ENCODE measurements at places on chromosomes 6 and 20.

GRCh38 chr6:114997813-114998292 is 655.0 kb upstream of the HS3ST5 start:
- DNase-seq, result no peak

DNA sequence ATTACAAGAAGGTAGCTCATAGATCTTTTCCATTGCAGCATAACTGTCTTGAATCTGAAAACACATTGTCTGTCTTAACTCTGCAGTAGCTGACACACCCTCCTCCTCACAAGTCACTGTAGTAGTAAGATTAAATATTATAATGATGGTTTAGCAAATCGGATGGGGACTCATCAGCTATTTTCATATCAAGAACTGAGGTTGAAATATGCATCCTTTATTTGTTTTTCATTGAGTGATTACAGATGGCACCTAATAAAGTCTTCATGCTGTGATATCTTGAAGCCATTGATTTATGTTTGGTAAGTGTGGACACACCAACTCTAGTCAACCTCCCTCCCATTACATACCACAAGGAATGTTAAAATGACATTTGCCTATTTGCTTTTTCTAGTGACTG is 267.4 kb upstream of the TAB2 start:
- no peak for DNase-seq

- no peak for DNase-seq
These were observed 51.6 kb upstream of the FAM184A start for GRCh38 chr6:119129968-119130484.

DNA sequence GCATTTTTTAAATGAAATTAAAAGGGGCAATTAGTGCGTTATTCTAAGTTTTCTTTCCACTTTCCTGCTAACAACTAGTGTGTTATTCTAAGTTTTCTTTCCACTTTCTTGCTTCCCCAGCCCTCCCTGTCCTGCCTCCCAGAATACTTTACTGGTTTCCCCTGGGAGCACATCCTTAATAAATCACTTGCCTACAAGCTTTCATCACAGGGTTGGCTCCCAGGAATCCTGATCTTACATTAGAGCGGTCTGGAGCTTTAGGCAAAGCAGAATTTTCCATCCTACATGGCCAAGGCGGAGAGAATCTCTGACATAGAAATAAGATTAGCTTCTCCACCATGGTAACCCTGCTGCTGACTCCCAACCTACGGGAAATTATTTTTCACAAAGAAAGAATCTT is 150.4 kb downstream of the BFSP1 start:
- DNase-seq, result no peak

DNA sequence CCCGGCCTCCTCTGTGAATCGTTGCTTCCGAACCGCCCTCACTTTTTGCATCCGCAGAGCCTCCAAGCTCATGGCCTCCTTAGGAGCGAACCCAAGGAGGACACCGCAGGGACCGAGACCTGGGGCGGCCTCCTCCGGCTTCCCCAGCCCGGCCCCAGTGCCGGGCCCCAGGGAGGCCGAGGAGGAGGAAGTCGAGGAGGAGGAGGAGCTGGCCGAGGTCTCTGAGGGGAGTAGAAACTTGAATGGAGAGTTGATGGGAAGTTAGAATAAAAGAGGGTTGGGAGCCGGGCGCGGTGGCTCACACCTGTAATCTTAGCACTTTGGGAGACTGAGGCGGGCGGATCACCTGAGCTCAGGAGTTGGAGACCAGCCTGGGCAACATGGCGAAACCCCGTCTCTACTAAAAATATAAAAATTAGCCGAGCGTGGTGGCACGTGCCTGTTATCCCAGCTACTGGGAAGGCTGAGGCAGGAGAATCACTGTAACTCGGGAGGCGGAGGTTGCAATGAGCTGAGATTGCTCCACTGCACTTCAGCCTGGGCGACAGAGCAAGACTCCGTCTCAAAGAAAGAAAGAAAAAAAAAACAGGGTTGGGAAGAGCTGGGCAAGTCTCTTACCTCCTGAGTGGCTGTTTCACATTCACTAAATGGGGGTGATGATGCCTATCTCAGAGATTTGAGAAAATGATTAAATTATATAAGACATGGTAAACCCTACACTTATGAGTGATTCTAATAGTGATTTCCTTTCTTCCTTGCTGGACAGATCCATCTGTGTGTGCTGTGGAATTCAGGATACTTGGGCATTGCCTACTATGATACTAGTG is 805 bp downstream of the MSH5 start:
- DNase-seq, result no peak

DNA sequence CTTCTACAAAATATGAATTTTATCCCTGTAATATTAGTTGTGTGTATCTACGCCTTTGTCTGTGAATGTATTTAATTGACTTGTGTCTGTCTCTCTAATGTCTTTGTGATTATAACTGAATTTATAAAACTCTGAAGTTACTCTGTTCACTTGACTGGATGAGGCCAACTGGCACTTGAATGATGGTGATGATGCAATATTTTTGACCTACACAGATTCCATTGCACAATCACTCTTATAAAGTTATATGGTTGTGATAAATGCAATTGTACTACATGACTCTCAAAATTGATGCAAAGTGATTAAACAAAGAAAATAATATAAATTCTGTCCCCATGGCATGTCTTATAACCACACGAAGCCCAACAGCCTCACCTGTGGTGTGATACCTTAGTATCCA is 287.3 kb upstream of the PLN start:
- DNase-seq, result no peak

DNA sequence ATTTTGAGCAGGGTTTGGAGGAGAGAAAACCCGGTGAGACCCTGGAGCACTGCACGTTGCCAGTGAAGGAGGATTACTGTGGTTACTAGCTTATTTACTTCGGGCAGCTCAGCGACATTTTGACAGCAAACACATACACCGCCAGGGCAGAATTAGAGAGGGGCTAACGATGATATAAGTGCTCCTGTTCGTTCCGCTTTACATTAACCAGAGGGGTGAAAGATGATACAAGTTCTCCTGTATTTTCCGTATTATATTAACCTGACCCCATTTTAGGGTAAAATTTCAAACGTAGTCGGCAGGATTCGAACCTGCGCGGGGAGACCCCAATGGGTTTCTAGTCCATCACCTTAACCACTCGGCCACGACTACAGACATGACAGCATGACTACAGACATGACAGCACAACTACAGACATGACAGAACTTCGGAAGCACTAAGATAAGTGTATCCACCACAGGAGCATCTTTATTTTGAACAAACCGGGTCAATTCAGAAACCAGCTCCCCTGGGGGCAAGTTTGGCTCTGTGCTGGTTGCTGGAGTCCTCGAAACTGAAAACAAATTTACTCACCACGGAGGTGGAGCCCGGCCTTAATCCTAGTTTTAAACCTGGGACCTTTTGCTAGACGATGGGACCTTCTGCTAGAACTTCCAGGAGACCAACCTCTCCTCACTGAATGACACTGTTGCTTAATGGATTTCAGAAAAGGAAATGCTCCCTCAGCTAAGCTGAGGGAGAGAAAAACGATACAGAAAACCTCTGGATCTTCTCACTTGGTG is 80.4 kb upstream of the ZNF184 start:
- DNase-seq, result no peak

DNA sequence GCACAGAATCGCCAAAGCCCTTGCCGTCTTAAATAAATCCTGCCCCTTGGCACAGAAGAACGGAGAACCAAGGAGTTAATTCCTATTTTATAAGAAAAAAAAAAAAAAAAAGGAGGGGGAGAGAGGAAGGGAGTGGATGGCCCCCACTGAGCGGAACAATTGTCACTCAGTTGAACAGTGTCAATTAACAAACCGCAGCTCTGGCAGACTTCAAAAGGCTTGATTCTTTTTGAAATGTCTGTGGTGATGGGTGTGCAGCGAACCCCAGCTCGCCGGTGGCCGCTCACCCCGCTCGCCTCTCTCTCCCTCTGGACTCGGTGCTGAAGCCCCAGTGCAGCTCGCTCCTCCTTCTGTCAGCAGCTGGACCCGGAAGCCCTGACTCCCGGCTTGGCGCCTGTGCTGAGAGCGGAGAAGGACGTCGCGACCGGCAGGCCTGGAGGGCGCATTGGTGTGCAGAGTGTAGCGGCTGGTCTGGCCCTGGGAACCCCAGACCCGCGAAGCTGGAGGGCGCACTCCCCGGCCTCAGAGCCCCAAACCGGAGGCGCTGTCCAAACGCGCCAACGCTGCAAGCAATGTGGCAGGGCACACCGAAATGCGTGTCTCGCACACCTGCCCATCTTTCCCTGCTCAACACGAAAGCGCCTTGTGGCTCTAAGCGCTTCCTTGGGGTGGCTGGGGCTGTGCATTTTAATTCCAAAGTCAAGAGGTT is 3.4 kb downstream of the LINC00237 start:
- no peak for DNase-seq

GRCh38 chr6:52724042-52724405 is 39.3 kb downstream of the GSTA2 start:
- DNase-seq, result no peak

GRCh38 chr6:157497579-157497978 is 116.6 kb downstream of the ZDHHC14 start:
- no peak for DNase-seq

- DNase-seq, result no peak
These were observed 138.2 kb downstream of the BMP7 start for GRCh38 chr20:57128044-57128757.

DNA sequence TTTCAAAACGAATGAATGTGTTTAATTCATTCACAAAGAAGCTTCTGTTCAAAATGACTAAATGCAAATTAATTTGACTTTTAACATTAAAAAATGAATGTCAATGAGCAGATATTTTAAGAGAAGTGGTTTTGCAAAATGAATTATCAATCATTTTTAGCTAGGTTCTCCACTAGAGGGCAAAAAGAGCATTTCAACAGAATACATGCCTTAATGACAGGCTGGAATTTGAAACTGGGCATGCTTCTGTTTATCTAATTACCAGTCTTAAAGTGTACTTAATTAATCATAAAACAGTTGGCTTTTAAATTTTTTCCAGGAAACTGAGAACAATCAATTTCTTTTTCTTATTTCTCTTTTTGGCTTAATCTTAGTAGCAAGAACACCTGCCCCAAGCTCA is 63.8 kb upstream of the TINAG start:
- no peak for DNase-seq

DNA sequence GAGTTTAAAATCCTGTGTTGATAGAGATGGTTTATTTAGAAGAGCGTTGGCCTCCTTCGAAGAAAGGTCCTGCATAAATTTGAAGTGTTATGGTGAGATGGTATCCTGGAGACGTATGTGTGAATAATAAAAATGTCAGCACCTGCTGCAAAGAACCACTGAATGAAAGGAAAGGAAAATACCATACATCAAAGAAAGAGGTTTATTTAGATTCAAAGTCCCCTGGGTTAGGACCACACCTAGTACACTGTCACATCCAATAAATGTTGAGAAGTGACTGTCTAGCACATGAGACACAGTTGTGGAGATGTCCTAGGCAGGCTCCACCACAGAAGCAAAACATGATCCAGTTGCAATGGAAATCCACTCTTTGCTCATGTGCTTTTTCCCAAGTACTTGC is 214.7 kb downstream of the PAX1 start:
- DNase-seq, result no peak

Measured in liver (tissue), 10 donors.